Large intestine (tissue), 12 donors: ENCODE measurements at places on chromosomes 6 and 20.
A peak's percentile ranks its signal among the peaks of the same experiment; 100 is the strongest.

- DNase-seq: peak; percentile 37
These were observed 61.7 kb upstream of the NUP153 start for GRCh38 chr6:17768388-17768787.

- no peak for DNase-seq
These were observed 3.9 kb upstream of the MRGBP start for GRCh38 chr20:62792182-62792939.

- DNase-seq: no peak
These were observed 150.8 kb downstream of the ASCC3 start for GRCh38 chr6:100730001-100730980.

DNA sequence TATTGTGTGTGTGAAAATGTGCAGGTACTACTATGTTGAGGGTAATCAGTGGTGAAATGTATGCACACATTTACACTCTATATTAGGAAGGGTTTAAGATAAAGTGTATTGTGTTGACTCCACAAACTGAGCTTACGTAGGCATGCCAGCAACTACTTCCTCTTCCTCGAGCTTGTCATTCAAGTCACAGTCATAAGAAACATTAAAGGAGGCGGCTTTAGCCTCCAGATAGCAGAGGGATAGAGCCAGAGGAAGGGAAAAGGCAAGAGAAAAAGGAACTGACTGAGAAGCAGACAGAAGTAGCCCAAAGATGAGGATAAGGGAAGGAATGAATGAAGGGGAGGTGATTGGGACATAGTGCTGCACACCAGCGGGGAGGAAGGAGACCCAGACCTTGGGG is 55.2 kb downstream of the SMLR1 start:
- DNase-seq: no peak

GRCh38 chr20:3430376-3431069 is 23.1 kb upstream of the DNAAF9 start:
- DNase-seq: no peak

GRCh38 chr20:48070991-48071652 is 285.8 kb upstream of the SULF2 start:
- no peak for DNase-seq

DNA sequence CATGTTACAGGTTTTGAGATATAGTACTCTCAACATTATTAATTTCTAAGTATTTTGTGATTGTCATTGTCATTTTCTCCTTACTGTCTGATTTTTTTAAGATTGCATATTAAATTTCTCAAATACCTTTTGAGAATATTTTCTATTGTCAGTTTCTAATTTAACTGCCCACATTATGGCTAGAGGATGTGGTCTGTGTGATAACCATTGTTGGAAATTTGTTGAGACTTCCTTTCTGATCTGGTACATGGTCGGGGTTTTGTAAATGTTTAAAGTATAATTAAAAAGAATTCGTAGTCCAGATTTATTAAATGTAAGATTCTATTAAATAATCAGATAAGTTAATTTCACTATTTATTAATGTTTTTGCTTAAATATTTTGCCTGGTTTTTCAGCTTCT is 60.1 kb downstream of the SLX4IP start:
- DNase-seq: no peak

- no peak for DNase-seq
These were observed 19.1 kb upstream of the FOXC1 start for GRCh38 chr6:1590580-1590979.

- peak; percentile 36 for DNase-seq
These were observed 25.1 kb upstream of the ENPP1 start for GRCh38 chr6:131782764-131783163.

DNA sequence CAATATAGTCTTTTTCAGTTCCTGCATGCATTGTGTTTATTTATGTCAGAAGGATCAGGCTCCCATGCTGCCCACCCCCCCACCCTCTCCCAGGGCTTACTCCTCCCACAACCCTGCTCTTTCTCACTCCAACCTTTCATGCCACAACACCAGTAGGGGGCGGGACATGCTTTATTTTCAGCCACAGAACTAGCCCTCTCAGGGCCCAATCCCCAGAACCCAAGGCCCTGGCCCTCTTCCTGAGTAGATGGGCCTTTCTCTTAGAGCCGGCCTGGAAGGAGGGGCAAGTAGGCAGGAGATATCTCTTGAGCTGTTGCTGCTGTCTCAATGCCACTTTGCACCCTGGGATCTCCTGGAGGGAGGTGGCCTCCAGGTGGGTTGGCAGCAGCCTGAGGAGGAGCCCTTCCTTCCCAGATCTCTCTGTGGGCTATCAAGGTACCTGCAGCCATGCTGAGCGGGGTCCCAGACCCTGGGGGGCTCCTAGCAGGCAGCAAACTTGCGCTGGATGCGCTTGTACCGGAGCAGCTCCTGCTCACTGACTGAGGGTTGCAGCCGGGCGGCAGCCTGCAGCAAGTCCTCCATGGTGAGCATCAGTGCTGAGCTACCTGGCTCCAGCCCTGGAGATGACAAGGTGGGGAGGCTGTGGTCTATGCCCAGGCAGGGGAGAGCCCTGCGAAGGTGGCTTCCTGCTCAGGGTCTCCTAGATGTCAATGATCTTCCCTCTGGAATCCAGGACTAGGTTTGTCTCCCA is 3.5 kb downstream of the GNMT start:
- DNase-seq: peak; percentile 38

- DNase-seq: no peak
These were observed 1.6 kb downstream of the INSM1 start for GRCh38 chr20:20369250-20370093.

DNA sequence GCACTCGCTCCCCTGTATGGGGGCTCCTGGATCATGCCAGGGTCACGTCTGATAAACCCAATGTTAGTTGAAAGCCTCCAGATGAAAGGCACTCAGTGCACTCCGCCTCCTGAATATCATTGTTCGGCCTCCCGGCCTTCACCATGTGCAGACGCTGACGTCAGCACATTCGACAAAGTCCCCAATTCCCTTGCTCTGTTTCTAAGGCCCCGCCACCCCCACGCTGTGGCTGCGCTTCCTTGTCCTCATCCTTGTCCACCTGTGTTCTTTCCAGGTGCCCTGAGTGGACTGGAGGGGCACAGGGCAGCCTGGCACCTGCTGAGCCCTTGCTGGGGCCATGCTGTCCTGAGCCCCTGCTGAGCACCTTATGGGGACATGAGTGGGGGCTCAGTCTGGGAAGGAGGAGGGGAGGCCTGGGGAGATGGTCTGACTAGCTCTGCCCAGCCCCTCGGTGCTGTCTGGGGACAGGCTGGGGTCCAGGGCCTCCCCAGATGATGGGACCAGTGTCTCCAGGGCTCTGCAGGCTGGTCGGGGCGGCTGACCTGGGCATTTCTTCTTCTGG is 9.8 kb upstream of the BHLHE23 start:
- no peak for DNase-seq

DNA sequence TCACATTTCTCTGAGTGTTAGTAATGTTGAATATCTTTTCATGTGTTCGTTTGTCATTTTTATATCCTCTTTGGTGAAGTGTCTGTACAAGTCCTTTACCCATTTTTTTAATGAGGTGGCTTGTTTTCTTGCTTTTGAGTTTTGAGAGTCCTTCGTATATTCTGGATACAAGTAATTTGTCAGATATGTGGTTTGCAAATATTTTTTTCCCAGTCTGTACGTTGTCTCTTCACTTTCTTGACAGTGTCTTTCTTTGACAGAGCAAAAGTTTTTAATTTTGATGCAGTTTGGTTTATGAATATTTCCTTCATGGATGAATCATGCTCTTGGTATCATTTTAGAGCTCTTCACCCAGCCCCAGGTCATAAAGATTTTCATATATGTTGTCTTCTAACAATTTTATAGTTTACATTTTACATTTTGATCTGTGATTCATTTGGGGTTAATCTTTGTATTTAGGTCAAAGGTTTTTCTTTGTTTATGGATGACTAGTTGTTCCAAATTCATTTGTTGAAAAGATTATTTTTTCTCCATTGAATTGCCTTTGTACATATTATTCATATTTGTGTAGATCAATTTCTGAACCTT is 152.5 kb downstream of the MRPL14 start:
- DNase-seq: no peak

GRCh38 chr6:72031471-72031870 is 145.1 kb downstream of the RIMS1 start:
- DNase-seq: no peak

DNA sequence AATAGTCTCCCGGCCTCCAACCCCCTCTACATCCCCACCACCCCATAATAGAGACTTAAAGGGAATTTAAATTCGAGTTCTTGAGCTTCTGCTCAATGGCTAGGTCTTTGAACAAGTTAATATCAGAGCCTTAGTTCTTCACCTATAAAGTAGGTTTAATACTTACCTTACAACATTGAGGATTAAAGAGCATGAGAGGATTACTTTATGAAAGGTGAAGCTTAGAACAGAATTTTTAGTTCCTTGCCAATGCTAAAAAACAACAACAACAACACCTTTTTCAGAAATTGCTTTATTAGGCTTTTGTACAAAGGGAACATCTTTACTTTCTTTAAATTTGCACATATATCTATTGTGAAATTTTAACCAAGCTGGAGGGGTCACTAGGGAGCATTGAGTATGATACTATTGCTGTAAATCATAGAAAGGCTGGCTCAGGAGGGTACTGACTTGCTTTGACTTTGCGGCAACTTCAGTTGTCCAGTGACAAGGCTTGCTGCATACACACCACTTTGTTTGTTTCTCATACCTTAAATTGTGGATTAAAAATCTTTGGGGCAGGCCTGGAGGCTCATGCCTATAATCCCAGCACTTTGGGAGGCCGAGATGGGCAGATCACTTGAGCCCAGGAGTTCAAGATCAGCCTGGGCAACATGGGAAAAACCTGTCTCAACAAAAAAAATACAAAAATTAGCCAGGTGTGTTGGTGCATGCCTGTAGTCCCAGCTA is 9.7 kb downstream of the TOP1 start:
- DNase-seq: peak; percentile 30

- DNase-seq: no peak
These were observed 387.1 kb upstream of the FLRT3 start for GRCh38 chr20:14724468-14724867.

DNA sequence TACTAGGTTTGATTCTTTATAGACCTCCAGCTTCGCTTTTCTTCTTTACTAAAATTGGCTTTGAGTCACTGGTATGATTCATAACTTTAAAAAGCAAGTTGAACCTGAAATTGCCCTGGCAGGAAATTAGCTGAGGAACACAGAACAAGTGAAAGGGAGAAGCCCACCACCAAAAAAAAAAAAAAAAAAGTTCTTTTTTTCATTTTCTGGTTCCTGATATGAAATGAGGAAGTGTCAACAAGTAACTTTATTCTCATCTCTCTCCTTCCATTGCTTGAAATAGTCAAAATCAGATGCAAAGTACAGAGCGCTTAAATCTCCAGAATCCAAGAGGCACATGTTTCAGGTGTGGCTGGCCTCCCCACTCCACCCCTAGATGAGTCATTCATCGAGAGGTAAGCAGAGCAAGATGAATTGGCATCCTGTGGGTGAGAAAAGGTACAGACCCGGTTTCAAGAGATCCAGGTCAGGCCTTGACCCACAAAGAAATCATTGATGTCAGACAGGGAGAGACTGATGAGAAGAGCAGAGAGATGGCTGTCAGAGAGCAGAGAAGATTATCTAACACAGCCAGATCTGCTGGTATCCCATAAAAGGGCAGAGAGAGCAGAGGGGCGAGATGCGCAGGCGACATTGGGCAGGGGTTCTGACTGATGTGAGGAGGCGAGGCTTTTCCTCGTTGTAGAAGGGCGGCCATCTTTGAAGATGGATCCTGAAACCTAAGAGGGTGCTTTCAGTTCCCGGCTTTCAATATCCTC is 54.8 kb upstream of the MBOAT1 start:
- no peak for DNase-seq

GRCh38 chr6:26327450-26328264 is 37.3 kb upstream of the BTN3A2 start:
- DNase-seq: peak; percentile 70

GRCh38 chr6:31190488-31190887 is 20.0 kb upstream of the POU5F1 start:
- DNase-seq: no peak

GRCh38 chr6:142773324-142773723 is 171.7 kb downstream of the HIVEP2 start:
- no peak for DNase-seq

- no peak for DNase-seq
These were observed 49.8 kb upstream of the ERVFRD-1 start for GRCh38 chr6:11161031-11161956.

DNA sequence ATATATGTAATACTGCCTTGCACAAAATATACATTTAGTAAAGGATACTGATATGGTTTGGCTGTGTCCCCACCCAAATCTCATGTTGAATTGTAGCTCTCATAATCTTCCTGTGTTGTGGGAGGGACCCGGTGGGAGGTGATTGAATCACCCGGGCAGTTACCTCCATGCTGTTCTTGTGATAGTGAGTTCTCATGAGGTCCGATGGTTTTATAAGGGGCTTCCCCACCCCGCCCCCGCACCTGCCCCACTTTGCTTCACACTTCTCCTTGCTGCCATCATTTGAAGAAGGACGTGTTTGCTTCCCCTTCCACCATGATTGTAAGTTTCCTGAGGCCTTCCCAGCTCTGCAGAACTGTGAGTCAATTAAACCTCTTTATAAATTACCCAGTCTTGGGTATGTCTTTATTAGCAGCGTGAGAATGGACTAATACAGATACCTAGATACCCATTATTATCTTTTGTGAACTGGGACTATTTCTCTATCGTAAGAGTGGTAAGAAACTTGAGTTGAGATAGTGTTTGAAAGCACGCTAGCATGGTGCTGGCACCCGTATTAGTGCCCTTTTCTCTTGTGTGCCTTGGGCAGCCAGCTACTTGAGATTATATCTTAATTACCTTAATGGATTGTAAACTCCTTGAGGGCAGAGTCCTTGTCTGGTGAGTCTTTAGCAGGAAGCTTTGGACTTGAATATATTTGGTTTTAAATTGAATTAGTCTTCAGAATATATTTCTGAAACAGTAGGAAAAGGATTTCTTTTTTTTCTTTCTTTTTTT is 25.6 kb downstream of the TOP1 start:
- no peak for DNase-seq

- DNase-seq: no peak
These were observed 15.8 kb downstream of the MPC1 start for GRCh38 chr6:166366921-166367320.

GRCh38 chr20:11672959-11673358 is 244.7 kb upstream of the BTBD3 start:
- DNase-seq: no peak

- no peak for DNase-seq
These were observed 100.4 kb downstream of the SNX5 start for GRCh38 chr20:17868151-17868550.

DNA sequence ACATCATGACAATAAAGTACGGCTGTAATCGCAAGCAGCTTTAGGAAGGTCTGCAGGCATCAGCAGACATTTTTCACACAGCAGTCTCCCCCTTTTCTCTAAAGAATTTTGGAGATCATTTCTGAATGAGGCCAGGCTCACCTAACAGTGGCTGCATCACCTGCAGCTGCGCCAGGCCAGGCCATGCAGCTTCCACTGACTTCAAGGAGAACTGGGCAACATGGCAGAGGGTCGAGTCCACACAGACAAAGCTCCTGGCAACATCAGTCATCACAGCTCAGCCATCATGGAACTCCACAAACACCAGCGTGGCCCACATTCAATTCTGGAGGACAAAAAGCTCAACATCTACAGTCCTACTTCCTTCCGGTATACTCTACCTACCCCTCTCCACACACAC is 17.8 kb upstream of the FOXC1 start:
- no peak for DNase-seq
